DMS79 treated with DMSO at 0.1 percent for 48 hours (cell line): ENCODE measurements at places on chromosomes 7 and 10.

DNA sequence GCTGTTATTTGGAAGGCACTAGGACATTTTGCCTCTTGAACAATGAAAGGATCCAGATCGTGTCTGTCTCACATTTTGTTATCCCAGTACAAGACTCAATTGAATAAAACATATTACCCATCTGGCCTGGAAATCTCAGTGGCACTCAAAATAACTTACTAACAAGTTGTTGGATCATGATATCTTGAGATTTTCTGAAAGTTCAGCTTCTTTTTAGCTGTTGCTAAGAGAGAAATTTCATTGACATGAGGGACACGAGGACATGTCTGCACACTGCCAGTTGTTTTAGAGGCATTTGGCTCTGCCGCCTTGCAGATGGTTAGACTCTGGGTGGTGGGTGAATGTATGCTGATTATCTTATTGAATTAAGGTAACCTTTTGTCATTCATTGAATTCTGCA lies 41.0 kb downstream of the KAT6B start:
- DNase-seq, result no peak

DNA sequence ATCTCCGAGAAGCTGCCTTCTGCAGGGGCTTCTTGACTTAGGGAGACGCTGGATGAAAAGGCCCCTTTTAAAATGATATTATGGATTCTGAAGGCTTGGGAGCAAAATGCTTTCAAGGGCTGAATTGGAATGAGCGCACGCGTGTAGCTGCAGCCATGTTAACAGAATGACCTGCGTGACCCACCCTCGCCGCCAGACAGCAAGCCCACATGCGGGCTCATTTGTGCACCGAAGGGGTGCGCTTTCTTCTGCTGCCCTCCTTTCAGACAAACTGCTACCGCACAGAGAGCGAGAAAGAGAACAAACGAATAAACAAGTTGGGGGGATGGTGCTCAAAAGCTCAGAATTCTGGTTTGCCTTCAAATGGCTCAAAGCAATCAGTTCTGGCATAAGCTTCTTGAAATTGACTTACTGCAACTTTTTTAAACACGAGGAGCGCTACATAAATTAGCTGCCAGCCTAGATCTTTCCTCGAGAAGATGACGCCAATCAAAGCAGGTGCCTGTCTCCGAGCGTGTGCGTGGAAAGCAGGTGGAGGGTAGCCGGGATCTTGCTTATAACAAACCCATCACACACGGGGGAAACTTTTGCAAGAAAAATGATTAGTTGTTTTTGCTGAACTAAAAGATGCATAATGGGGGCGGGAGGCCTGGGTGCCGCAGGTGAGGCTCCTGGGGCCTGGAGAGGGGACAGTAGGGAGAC lies 268.4 kb downstream of the MAD1L1 start:
- DNase-seq, result no peak

- no peak for DNase-seq
Observed at GRCh38 chr10:31630861-31631567, 297.6 kb downstream of the ARHGAP12 start.

DNA sequence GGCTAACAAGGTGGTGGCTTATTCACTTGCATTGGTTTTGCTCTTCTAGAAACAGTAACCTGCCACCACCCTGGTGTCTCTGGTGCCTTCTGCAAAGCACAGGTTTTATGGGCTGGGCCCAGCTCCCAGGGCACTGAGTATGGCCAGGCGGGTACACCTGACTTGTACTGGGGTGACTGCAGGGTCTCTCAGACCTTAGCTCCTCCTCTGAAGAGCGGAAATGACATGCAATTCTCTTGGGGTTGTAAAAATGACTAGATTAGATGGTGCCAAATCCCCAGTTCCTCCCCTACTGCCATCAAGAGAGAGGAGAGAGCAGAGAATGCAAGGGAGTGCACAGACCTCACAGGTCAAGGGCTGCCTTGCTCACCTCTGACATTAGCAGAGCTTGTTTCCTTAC lies 14.7 kb downstream of the ESYT2 start:
- DNase-seq, result no peak

DNA sequence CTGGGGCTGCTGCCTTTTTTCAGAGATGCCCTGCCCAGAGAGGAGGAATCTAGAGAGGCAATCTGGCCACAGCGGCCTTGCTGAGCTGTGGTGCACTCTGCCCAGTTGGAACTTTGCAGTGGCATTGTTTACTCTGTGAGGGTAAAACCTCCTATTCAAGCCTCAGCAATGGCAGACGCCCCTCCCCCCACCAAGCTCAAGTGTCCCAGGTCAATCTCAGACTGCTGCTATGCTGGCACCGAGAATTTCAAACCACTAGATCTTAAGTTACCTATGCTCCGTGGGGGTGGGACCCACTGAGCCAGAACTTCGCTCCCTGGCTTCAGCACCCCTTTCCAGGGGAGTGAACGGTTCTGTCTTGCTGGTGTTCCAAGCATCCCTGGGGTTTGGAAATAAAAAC lies 77.2 kb downstream of the EXOC4 start:
- DNase-seq, result no peak

- no peak for DNase-seq
Observed at GRCh38 chr10:96082748-96083147, 39.4 kb downstream of the CCNJ start.

DNA sequence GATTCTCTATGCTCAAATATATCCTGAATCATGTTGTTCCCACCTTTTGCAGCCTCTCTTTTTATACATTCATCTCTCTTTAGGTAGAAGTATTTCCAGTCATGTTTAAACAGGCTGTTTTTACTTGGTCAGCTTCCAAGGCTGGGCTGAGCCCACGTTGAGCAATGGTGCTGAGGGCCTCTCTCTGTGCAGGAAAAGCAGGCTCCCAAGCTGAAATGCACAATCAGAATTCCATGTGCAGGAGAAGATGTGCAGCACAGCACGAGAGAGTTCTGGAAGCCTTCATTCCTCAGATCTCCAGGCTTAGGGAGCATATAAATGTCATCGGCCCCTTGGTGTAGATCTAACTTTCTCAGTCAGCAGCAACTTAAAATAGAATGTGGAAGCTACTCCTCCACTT lies 588.5 kb downstream of the TNS3 start:
- no peak for DNase-seq

DNA sequence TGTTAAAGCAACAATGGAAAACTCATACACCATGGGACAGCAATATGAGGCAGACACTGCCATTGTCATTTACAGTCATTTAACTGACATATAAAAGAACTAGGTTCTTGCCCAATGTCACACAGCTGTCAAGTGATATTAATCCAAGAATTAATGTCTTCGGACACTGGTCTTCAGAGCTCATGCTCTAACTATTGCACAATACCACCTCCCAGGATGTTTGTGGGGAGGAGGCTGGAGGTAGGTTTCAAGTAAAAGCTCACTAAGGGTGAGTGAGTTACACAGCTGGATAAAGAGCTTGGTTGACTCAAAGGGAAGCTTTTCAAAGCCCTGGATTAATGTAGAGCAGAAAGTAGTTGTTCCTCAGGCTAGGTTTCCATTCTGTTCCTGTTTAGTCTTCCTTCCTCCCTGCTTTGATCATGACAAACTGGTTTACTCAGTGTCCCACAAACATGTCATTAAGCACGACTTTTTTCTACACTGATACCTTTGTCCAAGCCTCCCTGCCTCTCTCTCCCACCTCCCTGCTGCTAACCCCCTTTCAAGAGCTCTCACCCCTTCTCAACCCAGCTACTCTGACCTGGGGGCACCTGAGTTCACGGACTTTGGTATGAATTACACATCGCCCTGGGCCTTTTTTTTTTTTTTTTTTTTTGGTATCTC lies 987 bp upstream of the EXOC6 start:
- peak; percentile 15 for DNase-seq

- DNase-seq, result no peak
Observed at GRCh38 chr7:128691227-128691626, 19.1 kb downstream of the GARIN1A start.

- DNase-seq, result no peak
Observed at GRCh38 chr10:60870803-60871202, 73.2 kb downstream of the RHOBTB1 start.

DNA sequence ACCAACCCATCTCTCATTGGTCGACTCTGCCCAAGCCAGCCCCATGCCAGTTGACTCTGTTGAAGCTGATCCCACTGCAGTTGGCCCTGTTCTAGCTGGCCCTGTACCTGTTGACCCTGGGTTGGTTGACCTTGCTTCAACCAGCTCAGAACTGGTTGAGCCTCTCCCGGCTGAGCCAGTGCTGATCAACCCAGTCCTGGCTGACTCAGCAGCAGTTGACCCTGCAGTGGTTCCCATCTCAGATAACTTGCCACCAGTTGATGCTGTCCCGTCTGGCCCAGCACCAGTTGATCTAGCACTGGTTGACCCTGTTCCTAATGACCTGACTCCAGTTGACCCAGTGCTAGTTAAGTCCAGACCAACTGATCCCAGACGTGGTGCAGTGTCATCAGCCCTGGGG lies 7.4 kb downstream of the PPRC1 start:
- DNase-seq, result no peak

- DNase-seq, result no peak
Observed at GRCh38 chr7:121275204-121275603, 53.6 kb upstream of the WNT16 start.

GRCh38 chr10:49074836-49075682 lies 40.3 kb downstream of the VSTM4 start:
- DNase-seq, result no peak

DNA sequence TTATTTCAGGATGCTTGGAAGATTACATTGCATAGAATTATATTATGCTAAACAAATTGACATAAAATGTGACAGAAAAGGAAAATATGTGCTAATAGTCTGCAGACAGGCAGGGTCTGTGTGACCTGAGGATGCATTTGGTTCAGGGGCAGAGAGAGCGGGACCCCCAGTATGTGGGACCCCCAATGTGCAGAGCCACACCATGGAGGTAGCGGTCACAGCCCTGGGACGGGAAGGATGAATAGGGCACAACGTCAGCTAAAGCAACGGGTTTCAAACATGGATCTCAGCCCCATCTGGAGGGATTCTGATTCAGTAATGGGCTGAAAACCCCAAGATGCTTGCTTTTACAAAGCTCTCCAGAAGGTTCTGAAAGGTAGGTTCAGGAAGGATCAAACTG lies 251.8 kb upstream of the ADARB2 start:
- DNase-seq, result no peak

DNA sequence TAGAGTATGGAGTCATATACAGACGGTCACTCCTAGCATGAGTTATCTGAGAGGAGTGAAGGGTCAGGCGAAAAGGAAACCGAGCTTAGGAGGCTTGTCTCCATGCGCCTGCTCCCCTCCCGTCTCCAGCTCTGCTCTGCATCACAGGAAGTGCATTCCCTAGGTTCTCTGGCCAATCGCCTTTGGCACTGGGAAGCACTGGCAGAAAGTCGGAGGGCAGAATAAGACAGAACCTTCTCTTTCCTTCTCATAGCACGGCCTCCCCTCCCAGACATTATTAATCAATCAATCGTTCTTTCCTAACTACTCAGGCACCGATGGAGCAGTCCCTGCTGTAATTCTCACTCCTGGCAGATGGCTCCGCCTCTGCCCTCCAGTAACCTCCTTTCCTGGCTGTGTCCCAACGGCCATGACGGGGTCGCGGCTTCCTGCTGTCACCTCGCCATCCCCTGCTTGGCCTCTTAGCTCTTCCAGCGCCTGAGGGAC lies 177.1 kb downstream of the FRMD4A start:
- DNase-seq, result no peak

GRCh38 chr7:27000496-27000895 lies 95.3 kb downstream of the HOXA1 start:
- no peak for DNase-seq

DNA sequence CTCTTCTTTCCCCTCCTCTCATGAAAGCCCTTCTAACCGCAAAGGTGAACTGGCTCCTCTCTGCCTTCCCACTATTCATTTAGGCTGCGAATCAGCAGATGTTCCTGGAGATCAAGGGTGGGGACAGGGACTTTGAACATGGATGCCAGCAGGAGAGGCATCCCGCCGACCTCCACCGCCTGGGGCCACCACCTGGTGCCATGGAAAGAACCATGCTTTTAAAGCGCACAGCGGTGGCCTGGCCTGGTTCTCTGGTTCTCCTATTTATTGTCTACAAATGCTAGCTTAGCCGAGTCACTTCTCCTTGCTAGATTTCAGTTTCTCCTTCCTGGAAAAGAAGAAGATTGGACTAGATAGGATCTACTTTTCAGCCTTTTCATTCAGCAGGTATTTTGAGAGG lies 43.2 kb upstream of the KCNMA1 start:
- no peak for DNase-seq

DNA sequence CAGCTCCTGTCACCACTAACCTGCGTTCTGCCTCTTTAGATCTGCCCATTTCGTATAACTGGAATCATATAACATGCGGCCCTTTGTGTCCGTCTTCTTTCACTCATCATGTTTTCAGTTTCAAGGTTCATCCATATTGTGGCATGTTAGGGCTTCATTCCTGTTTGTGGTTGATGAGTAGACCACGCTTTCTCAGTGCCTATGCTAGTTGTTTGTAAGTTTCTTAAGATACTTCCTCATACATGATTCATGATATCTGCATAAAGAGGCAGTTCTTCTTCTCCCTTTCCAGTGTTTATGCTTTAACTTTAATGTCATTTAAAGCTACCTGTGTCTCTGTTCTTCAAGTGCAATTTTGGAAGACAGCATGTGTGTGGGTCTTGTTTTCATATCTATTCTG lies 79.5 kb upstream of the FAM20C start:
- DNase-seq, result no peak

- DNase-seq, result no peak
Observed at GRCh38 chr10:89426230-89426868, 12.0 kb downstream of the IFIT5 start.

DNA sequence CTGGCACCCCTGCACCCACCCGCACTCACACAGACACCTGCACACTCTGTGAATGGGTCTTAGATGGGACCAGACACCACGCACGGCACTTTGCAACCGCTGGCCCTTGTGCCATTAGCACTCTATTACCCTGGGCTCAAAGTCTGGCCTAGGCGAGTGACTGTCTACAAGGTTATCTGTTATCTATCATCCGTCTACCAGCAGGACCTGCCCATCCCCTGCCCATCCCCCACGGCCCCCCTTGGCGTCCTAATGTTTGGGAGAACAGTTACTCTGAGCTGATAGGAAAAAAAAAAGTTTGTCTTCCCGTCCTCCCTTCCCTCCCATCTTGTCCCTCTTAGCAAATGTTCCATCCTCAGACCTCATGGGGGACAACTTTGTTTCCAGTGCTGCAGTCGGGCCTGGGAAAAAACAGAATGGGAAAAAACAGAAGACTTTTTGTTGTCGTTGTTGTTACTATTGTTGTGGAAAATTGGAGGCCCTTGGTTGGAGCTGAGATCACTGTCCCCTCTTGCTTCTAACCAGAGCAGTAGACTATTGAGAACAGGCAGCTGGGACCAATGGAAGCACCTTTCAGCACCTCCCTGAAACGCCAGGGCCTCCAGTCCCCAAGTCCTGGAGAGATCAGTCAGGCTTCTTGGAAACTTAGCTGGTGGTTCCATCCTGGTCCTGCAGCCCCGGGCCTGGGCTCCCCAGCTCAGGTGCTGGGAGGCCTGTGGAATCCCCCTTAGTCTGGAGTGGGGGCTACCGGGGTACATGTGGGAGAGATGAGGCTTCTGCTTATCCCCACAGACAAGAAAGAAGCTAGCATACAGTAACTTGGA lies 12.2 kb downstream of the UNCX start:
- DNase-seq, result no peak

DNA sequence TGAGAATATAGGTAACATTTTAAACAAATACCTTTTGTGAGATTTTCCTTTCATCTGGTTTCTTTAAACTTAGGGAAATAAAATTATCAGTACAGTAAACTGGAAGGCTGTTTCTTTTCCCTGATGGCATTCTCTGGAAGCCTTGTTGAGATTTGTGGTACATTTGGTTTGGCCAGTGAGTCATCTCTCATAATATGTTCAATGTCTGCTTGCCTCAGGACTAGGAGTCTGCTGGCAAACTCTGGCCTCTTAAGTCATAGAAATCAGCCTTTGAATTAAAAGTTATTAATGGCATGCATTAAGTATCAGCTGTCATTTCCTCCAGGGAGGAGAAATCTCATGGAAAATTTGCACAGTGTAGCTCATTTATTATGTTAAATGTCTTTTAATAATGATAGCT lies 316.6 kb upstream of the KIAA1217 start:
- no peak for DNase-seq
